Inflammatory macrophage treated with lipopolysaccharide for 1 hour (primary cell): ENCODE measurements at places on chromosomes 3 and 15.

DNA sequence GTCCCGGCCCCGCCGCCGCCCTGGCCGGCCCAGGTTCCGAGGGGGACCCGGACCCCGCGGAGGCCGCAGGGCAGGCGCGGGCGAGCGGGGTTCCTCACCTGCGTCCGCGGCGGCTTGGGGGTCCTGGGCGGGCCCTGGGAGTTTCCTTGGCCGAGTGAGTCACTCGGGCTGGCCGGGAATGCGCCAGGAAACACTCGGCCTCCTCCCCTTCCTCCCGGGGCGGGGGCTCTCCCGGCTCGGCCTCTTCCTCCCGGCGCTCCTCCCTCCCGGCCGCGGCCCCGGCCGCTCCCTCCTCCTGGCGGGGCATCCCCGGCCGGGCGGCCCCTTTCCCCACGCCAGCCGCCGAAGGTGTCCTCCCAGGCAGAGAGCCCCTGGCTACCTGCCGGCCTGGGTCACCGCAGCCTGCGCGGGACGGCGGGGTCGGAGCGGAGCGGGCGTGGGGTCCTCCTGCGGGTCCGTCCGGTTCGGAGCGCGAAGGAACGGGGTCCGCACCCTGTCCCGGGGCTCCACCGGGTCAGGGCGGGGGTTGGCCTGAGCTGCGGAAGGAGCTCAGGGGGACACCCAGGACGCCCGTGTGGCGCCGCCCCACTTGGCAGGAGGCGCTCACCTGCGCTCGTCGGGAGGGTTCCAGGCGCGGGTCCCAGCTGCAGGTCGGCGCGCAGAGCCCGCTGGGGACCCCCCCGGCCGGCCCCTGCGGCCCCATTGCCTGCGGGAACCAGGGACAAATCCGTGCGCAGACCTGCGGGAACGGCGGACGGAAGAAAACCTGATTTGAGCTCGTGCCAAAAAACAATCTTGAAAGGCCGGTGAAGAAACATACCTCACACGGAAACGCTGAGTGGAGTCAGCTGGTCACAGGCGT is at the start of gene CYFIP1:
Gene CYFIP1 (minus strand): TSS at position 180 of the 862 bp plus-strand sequence. CDS start 33,083 bp downstream, outside the sequence.
- peak; percentile 82 for DNase-seq

GRCh38 chr15:22263738-22264137 is 183.4 kb downstream of the OR4M2 start:
- no peak for DNase-seq

GRCh38 chr15:73723191-73723590 is 30.0 kb downstream of the INSYN1 start:
- no peak for DNase-seq

DNA sequence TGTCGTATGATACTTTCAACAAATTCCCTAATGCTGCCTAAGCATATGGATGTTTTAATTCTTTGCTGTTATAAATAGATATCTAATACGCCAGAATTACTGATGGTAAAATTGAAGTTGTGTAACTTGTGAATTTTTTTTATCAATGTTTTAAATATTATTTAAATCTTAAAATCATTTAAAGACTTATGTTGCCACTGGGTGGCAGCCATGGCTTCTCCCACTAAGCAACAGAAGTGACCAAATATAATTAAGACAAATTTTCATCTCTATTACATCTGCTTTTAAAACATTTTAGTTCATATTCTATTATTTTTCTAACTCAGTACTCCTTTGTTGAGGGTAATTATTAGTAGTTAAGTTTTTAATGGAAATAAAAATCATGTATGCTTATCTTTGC is 8.1 kb upstream of the IL20RB start:
- no peak for DNase-seq

DNA sequence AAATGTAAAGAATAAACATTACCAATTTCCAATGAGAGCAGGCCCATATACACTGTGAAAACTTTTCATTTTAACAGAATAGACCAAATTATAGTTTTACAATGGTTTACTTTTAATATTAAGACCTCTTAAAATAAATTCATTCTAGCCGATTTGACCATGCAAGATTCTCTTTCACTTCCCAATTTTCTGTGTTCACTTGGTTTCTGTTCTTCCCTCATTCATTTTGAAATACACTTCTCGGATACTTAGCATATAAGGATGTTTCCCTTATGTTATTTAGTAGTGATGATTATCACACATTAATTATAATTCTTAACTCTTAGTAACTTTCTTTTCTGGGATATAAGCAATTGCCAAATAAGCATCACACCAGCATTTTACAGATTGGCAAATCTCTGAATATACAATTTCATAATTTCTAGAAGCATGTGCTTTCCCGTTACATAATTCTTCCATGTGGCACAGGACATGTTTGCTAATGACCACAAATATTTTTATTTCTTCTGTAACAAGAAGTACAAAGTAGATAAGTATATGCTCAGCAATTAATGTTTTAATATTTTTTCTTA is 13.9 kb downstream of the OR5H15 start:
- peak; percentile 67 for DNase-seq

GRCh38 chr15:63212050-63213004 is 22.9 kb downstream of the RAB8B start:
- DNase-seq: peak; percentile 86

GRCh38 chr3:195201295-195201694 is 69.7 kb downstream of the XXYLT1 start:
- no peak for DNase-seq

DNA sequence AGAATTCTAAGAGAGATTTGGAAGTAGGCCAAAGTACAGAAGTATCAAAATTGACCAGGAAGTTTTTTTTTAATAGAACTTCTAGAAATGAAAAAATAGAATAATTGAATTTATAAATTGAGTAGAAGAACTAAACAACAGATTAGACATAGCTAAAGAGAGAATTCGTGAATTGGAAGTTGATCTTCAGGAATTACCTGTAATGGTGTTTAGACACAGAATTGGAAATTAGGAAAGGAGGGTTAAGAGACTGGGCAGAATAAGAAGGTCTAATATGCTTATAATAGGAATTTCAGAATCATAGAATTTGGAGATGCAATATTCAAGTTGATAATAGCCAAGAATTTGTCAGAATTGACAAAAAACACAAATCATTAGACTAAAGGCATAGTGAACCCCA is 16.2 kb downstream of the ACVR2B start:
- DNase-seq: no peak

GRCh38 chr3:141115789-141116541 is 64.8 kb downstream of the SPSB4 start:
- DNase-seq: peak; percentile 1

- DNase-seq: no peak
Measured at GRCh38 chr3:100245136-100245535, 15.7 kb upstream of the TBC1D23 start.

- DNase-seq: no peak
Measured at GRCh38 chr3:107325446-107325845, 51.8 kb upstream of the CCDC54 start.

DNA sequence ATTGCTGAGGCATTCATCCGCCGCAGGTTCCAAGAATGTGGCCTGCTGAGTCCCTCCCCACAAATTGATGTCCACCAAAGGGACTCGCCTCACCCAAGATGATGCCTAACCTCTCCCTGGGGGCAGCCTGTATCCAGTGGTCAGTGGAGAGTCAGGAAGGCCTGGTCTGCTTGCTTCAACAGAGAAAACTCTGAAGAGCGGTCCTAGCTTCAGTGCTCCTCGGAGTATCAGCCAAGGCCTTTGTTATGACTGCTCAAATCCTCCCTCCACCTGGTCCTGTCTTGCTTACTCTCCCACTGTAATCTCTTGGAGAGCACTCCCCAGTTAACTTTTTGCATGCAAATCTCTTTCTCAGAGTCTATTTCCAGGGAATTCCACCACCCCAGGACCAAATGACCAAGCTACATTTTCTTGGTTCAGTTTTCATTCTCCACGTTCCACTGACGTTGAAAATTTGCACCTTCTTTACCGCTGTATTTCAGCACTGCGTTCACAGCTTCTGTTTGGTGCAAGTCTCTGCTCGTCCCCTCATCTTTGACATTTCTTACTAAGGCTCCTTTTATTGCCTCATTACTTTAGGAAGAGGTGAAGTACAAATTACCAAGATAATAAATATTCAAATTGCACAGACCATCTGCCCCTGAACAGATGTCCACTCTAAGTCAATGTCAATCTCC is 22.3 kb downstream of the CMTM7 start:
- DNase-seq: no peak

GRCh38 chr15:84616235-84616634 is 15.4 kb downstream of the ZSCAN2 start:
- peak; percentile 76 for DNase-seq

DNA sequence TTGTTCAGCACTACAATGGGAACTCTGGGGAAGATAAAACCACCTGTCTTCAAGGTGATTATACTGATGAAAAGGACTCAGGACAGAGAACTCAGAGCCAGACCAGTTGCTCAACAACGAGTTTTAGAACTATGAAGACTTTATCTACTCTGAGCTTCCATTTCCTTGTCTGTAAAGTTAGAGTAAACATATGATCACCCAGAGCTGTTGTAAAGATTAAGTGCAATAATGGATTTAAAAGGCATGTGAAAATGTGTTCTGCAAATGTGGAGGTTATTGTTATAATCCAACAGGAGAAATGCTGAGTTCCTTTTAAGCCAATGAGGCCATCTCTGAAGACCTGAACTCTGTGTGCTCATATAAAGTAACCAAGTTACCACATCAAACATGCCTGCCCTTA is 139.7 kb upstream of the CMC1 start:
- DNase-seq: no peak

- no peak for DNase-seq
Measured at GRCh38 chr15:56553486-56553885, 88.5 kb upstream of the MNS1 start.

DNA sequence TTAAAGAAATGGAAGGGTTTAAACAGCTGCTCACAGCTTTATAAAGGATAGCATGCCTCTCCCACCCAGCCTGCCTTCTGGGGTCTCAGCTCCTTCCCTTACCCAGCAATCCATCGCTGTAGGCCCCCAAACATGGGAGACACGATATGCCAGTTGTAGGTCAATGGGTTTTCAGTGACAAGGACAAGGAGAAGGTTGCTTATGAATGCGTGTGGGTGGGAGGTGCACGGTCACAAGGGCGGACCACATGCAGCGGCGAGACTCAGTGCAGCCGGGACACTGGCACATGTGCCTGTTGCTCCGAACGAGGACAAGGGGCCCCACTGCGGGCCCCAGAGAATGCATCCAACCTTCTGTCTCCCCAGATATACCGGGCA is 67.0 kb downstream of the MGLL start:
- no peak for DNase-seq

- no peak for DNase-seq
Measured at GRCh38 chr15:93418566-93418965, 329.6 kb upstream of the RGMA start.

DNA sequence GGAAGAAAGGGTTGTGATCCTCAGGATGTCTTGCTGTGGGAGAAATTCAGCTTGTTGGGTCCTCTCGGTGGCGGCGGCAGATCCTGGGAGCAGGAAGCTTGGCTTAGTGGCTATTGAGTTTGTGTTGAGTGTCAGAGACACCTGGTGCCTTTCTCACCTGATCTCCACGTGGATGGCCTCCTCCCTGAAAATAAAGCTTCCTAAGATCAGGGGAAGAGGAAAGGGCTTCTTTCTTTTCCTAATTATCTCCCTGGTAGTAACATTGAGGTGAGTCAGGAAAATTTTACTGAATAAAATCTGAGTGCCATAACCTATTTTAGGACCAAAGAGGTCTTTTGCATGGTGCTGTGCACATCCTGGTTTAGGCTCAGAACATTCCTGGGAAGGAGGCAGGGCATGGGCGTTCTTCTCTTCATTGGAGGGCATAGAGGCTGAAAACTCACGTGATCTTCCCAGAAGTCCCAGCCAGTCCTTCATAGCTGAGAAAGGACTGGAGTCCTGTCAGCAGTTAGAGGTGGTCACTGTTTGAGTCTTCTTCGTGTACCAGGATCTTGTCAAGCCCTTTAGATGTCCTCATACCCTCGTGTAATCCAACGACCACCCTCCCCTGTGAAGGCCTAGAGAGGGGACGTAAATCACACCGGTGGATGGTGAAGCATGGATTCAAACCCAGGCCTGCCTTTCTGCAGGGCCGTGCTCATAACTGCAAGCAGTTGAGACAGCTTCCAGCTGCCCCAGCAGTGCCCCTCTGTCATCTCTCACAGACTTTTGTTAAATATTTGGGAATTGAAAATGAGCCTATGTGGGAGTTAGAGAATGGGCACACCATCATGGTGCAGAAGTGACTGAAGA is 1.1 kb downstream of the CMTM8 start:
- no peak for DNase-seq
